Activated B cell treated with CpG ODN at 0.5 μM for 24 hours (primary cell): ENCODE measurements at places on chromosomes 4 and X. TPM values are rescaled to one million over a fixed set of nuclear protein-coding genes. Genes with fewer than 3 reads are reported as not detected.
A peak's percentile ranks its signal among the peaks of the same experiment; 100 is the strongest.

- H3K27ac ChIP-seq, result no peak overlapping the region
- no peaks in the 10 kb centered on the region for H3K36me3 ChIP-seq
- H3K4me3 ChIP-seq, result no peak overlapping the region
- no peaks in the 10 kb centered on the region for H3K27me3 ChIP-seq
- peaks cover 4% of the 10 kb centered on the region for H3K4me1 ChIP-seq
Observed at GRCh38 chrX:124328765-124329164, 3.7 kb upstream of the TEX13D start.

DNA sequence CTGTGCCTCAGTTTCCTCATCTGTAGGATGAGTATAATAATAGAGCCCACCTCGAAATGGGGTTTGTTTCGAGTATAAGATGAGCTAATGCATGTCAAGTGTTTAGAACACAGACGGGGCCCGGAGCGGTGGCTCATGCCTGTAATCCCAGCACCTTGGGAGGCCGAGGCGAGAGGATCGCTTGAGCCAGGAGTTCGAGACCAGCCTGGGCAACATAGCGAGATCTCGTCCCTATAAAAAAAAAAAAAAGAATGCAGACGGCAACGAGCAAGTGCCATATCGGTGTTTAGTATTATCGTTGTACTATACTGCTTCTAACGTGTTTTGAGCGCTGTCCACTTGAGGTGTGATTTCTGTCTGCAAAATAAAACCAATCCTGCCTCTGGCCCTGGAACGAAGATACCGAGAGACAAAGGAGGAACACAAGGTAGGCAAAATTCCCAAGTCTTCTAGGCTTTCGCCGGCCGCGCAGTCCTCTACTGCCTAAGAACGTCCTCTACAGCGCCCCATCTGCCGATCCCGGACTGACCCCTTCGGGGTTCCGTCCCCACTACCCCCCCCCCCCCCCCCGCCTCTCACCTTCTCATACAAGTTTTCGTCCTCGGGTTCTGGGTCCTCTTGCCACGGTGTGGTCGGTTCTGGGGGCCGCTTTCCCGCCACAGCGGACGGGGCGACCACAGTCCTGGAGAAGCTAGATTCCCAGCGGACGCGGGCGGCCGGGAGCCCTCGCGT lies 442 bp downstream of the NDUFB11 start:
- peaks cover 33% of the 10 kb centered on the region for H3K36me3 ChIP-seq
- peak overlapping the region; percentile 97 for H3K27ac ChIP-seq
- no peaks in the 10 kb centered on the region for H3K27me3 ChIP-seq
- H3K4me1 ChIP-seq, result peaks cover 30% of the 10 kb centered on the region

DNA sequence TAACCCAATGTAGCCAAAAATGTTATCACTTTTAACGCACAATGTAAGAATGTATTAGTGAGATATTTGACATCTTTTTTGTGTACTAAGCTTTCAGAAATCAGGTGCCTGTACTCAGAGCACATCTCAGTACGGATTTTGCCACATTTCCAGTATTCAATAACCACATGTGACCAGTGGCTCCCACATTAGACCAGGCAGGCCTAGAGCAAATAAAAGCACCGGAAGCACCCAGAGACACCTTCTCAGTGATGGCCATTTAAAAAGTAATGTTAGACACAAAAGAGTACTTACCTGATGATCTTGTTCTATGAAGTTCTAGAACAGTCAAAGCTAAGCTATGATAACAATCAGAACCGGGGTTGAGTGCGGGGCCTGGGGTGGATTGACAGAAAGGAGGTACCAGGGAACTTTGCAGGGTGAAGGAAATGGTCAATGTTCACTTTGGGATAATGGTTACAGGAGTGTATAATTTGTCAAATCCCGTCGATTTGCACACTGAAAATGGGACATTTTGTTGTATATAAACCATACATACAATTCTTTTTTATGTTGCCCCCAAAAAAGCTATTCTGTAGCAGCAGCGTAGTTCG lies 1.2 kb downstream of the CTPS2 start:
- H3K4me3 ChIP-seq, result peak overlapping the region; percentile 82
- DNase-seq, result no peak
- H3K4me1 ChIP-seq, result peaks cover 25% of the 10 kb centered on the region
- H3K27me3 ChIP-seq, result no peaks in the 10 kb centered on the region

- H3K36me3 ChIP-seq, result no peaks in the 10 kb centered on the region
- no peak overlapping the region for H3K4me3 ChIP-seq
- peaks cover 38% of the 10 kb centered on the region for H3K4me1 ChIP-seq
- H3K27me3 ChIP-seq, result no peaks in the 10 kb centered on the region
- no peak for DNase-seq
Observed at GRCh38 chrX:14676431-14676830, 147.1 kb downstream of the GLRA2 start.

- H3K36me3 ChIP-seq, result no peaks in the 10 kb centered on the region
- no peaks in the 10 kb centered on the region for H3K4me1 ChIP-seq
- no peak overlapping the region for H3K4me3 ChIP-seq
- no peak overlapping the region for H3K27ac ChIP-seq
Observed at GRCh38 chr4:2126309-2127043, 67.3 kb downstream of the NAT8L start.

GRCh38 chr4:139843641-139844040 lies 178.0 kb downstream of the MGST2 start:
- H3K4me1 ChIP-seq, result no peaks in the 10 kb centered on the region
- no peaks in the 10 kb centered on the region for H3K36me3 ChIP-seq
- no peak for DNase-seq
- H3K27me3 ChIP-seq, result no peaks in the 10 kb centered on the region
- H3K27ac ChIP-seq, result no peak overlapping the region

DNA sequence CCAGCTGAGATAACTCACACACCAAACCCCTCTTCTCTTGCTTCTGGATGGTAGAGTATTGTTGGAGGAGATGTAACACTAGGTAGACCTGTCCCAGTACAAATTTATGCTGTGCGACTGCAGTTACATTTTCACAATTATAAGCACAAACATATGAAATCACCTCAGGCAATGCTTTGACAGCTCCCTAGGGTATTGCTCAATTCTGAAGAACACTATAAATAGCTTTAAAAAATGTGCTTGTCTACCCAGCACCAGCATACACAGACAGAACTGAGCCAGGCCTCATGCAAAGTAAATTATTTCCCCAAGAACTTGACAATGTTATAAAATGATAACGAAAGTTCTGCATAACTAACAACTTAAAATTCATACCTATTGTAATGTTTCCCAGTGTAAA lies 1999.1 kb upstream of the ADGRL3 start:
- no peaks in the 10 kb centered on the region for H3K27me3 ChIP-seq
- no peaks in the 10 kb centered on the region for H3K36me3 ChIP-seq
- H3K27ac ChIP-seq, result no peak overlapping the region
- DNase-seq, result no peak
- no peaks in the 10 kb centered on the region for H3K4me1 ChIP-seq

DNA sequence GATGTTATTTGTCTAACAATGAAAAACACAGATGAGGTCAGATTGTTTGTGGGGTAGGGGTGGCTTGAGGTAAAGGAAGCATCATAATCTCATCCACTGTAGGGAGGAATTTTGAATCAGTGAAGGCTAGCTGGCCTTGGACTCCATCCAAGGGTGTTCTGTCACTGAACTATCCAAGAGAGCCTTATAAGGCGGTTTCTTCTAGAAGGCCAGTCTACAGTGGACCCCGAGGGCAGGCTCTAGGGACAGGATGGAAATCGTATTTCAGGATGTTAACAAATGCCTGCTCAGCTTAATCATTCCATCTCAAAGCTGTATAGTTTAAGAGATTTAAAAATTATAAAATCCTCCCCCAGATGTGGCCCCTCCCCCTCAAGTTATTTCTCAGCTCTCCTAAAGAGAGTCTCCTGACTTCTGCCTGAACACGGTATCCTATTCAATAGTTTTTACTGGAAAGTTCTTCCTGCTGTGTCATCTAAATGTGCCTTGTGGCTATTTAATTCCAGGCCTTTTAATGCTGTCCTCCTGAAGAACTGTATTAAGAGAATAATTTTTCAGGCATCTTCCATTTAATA lies 8.0 kb downstream of the IGFBP7 start:
- H3K4me1 ChIP-seq, result no peaks in the 10 kb centered on the region
- DNase-seq, result no peak
- H3K27ac ChIP-seq, result no peak overlapping the region

DNA sequence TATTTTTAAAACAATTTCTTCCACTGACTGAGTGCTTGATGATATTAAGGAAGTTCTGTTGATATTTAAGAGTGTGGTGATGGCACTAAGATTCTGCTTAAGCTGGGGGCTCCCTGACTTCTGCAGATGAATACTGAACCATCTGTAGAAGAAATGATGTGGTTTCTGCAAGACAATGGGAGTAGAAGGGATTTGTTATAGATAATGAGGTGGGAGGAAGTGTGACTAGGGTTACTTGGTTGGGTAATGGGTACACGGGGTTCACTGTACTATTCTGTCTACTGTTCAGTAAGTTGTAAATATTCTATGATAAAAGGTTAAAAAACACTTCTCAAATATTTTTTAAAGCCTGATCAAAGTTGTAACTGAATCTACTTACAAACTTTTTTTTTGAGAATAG lies 60.9 kb upstream of the TXK start:
- no peaks in the 10 kb centered on the region for H3K27me3 ChIP-seq
- H3K36me3 ChIP-seq, result peaks cover 1% of the 10 kb centered on the region
- peaks cover 72% of the 10 kb centered on the region for H3K4me1 ChIP-seq
- H3K27ac ChIP-seq, result peak overlapping the region; percentile 8
- no peak for DNase-seq
- peak overlapping the region; percentile 64 for H3K4me3 ChIP-seq

DNA sequence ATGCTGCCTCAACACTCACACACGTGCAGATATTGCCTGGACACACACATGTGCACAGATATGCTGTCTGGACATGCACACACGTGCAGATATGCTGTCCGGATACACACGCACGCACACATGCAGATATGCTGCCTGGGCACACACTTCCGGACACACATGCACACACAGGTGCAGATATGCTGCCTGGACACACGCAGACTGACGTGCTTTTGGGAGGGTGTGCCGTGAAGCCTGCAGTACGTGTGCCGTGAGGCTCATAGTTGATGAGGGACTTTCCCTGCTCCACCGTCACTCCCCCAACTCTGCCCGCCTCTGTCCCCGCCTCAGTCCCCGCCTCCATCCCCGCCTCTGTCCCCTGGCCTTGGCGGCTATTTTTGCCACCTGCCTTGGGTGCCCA lies 14.7 kb downstream of the FGFRL1 start:
- peaks cover 7% of the 10 kb centered on the region for H3K36me3 ChIP-seq
- no peaks in the 10 kb centered on the region for H3K27me3 ChIP-seq
- DNase-seq, result peak; percentile 69
- H3K27ac ChIP-seq, result peak overlapping the region; percentile 24

GRCh38 chr4:137705171-137705783 lies 173.0 kb upstream of the PCDH18 start:
- H3K4me3 ChIP-seq, result no peak overlapping the region
- no peak overlapping the region for H3K27ac ChIP-seq
- no peak for DNase-seq

- no peaks in the 10 kb centered on the region for H3K4me1 ChIP-seq
- no peaks in the 10 kb centered on the region for H3K27me3 ChIP-seq
- no peak overlapping the region for H3K4me3 ChIP-seq
- H3K27ac ChIP-seq, result no peak overlapping the region
- H3K36me3 ChIP-seq, result no peaks in the 10 kb centered on the region
Observed at GRCh38 chr4:98110214-98110613, 33.1 kb downstream of the STPG2 start.

DNA sequence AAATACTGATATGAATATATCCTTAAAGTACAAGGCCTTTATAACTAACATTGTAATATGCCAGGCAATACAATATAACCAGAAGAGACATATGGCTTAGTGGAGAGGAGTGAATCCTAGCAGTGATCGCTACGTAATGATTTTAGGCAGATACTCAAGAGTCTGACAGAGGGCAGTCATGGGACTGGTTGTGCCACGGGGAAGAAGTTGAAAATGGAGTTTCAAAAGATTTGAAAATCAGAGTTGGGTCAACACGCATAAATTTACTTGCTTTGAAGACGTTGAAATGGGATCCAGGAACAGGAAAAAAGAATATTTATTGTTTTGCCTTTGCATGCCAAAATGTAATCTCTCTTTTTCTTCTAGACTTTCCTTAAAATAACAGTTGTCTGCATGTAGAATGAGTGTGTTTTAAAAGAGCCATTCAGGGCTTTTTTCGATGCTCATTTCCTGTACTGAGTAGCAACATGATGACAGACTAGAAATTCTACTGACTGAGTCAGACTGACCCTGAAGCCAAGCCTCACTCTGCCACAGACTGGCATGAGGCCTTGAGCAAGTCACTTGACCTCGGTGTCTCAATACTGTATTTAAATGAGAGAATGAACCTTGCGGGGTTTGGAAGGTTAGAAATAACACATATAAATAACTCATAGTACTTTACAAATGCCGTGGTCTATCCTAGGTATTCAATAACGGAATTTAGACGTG lies 8.1 kb upstream of the SMS start:
- no peaks in the 10 kb centered on the region for H3K36me3 ChIP-seq
- H3K4me3 ChIP-seq, result no peak overlapping the region
- H3K27ac ChIP-seq, result no peak overlapping the region
- no peaks in the 10 kb centered on the region for H3K4me1 ChIP-seq
- DNase-seq, result no peak
- H3K27me3 ChIP-seq, result no peaks in the 10 kb centered on the region

DNA sequence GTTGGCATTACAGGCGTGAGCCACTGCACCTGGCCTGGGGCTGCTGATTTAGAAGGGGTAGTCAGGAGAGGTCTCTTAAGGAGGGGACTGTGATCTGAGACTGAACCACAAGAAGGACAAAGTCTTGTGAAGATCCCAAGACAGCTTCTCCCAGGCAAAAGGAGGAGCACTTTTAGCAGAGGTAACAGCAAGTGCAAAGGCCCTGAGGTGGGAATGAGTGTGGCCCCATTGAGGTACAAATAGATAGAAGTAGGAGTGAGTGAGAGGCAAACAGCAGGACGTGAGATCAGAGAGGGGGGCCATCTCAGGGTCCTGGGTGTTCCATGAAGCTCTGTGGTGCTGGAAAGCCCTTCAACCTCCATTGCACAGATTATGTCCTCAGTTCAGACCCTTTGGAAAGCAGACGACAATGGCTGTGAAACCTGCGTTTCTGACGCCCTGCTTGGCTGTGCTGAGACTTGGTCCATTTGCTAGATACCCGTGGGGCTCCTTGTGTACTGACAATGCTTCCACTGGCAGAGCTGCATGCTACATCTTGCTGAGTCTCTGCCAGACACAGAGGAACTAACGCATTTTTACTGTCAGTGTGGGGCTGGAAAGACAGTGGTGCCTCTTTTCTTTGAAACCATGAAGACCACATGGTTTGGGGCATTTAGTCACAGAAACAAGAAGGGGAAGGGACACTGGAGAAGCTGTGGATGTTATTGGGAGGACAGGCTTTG lies 1.3 kb upstream of the CCKAR start:
- no peak overlapping the region for H3K4me3 ChIP-seq
- H3K36me3 ChIP-seq, result no peaks in the 10 kb centered on the region
- peaks cover 31% of the 10 kb centered on the region for H3K27me3 ChIP-seq
- H3K4me1 ChIP-seq, result no peaks in the 10 kb centered on the region
- no peak overlapping the region for H3K27ac ChIP-seq

- no peak for DNase-seq
- no peaks in the 10 kb centered on the region for H3K36me3 ChIP-seq
- no peaks in the 10 kb centered on the region for H3K27me3 ChIP-seq
Observed at GRCh38 chr4:80790152-80790551, 240.4 kb upstream of the BMP3 start.

GRCh38 chr4:81754169-81754568 lies 282.5 kb upstream of the RASGEF1B start:
- no peak overlapping the region for H3K4me3 ChIP-seq
- H3K27me3 ChIP-seq, result no peaks in the 10 kb centered on the region
- DNase-seq, result no peak
- no peak overlapping the region for H3K27ac ChIP-seq

MGST2 gene
- 0.71 and 1.2 TPM in 2 replicates for total RNA-seq

SCML1 gene
- total RNA-seq, result 6.4 and 6.5 TPM in 2 replicates

ACE2 gene
- total RNA-seq, result not detected in 2 replicates

FGF16 gene
- not detected in 2 replicates for total RNA-seq

TLL1 gene
- not detected in 2 replicates for total RNA-seq

NRK gene
- total RNA-seq, result not detected in 2 replicates

FAM184B gene
- total RNA-seq, result 0.02 and 0.05 TPM in 2 replicates

PDE5A gene
- 0.47 and 0.66 TPM in 2 replicates for total RNA-seq
